Amniotic epithelial cell (primary cell): ENCODE measurements at places on chromosomes 2 and 18.
A peak's percentile ranks its signal among the peaks of the same experiment; 100 is the strongest.

- DNase-seq, result no peak
Measured at GRCh38 chr2:240401781-240402551, 33.5 kb upstream of the GPC1 start.

DNA sequence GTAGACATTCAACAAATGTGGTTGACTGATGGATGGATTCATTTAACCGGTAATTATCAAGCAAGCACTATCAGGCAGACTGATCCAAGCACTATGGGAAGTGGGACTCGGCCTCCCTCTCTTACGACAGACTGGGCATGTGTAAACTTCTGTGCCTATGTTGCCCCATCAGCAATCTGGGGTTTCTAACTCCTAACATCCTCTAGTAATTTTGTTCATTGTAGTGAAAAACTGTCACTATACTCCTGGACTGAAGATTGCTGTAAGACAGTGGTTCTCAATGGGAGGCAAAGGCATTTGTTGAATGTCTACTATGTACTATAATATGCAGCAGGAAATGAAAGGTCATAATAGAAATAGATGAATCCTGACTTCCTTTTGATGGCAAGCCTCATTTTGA is 51.2 kb upstream of the CREB1 start:
- no peak for DNase-seq

GRCh38 chr2:231378026-231378722 is 17.3 kb upstream of the B3GNT7 start:
- DNase-seq, result no peak

DNA sequence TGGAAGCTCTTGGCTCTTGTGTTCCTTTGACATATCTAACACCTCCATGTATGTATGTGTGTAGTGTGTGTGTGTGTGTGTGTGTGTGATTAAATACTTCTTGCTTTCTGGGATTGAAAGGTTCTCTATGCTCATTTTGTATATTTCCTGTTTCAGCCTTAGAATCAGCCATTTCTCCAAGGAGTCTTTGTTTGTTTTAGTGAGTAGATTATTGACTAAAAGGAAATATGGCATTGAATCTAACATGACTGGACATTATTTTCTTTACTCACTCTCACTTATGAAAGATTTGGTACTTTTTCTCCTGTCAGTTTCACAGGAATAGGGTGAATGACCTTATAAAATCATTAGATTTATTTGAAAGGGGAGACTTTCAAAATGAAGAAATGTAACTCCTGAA is 413.8 kb upstream of the SLC14A2 start:
- DNase-seq, result no peak

- peak; percentile 81 for DNase-seq
Measured at GRCh38 chr2:190718652-190719526, 70.0 kb downstream of the NAB1 start.
